ENCODE measurements at places on chromosomes 7 and 10. TPM values are rescaled to one million over a fixed set of nuclear protein-coding genes. Genes with fewer than 3 reads are reported as not detected.
A peak's percentile ranks its signal among the peaks of the same experiment; 100 is the strongest.

- DNase-seq: no peak
Measured at GRCh38 chr7:89401690-89402089, 606.2 kb upstream of the TEX47 start.

Gene PALD1
- 13.7 TPM for total RNA-seq

DNA sequence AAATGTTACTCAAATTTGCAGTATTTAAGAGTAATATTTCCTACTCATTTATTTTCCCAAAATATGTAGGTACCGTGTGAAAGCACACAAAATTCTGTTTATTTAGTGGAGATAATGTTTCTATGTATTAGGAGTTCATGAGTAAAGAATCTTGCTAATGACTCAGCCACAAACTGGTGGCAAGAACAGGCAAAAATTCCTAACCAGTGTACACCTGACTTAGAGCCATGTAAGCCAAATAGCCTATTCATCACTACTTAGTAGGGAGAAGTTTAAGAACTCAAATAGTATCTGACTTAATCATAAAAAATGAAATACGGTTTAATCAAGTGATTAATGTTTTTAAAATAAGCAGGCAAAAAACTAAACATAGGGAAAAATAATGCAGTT lies 169.0 kb downstream of the SRPK2 start:
- DNase-seq: no peak

Gene EPHB6
- total RNA-seq: 36.9 TPM

DNA sequence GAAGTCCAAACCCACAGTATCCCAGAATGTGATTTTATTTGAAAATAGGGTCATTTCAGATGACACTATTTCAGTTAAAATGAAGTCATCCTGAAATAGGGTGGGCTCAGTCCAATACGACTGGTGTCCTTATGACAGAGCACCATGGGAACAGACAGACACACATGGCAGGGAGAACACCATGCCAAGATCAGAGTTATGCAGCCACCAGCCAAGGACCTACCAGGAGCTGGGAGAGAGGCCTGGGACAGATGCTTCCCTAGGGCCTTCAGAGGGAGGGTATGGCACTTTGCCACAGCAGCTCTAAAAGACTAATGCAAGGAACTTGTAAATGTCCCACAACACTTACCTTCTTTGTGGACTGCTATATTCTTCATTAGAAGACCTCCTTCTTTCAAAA lies 226.5 kb downstream of the NEBL start:
- DNase-seq: no peak

DNA sequence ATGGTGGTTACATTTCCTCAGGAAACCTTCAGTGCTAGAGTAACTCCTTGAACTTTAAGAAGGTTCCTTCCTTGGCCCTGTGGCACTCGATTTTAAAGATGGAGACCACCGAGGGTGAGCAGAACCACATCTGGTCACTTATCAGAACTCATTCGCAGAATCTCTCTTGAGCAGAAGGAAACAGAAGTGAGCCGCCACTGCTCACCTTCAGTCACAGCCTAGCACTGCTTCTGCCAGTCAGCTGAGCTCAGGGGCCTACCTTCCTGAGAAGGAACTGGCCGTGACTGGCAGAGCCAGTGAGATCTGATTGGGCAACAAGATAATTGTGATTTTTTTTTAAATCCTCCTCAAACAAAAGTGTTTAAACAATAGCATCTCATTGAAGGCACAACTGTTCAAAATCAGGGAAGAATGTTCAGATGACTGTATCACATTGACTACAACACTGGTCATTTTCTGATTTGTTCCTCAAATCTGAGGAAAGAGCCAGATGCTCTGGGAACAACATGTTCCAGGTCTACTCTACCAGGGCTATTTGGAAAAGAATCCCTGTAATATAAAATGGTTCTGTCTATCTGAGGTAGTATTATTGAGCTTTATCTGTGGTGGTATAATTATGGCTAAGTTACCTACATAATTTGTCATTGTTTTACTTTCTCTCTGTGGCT lies 2.7 kb upstream of the SYPL1 start:
- peak; percentile 50 for DNase-seq

GRCh38 chr7:19775578-19775977 lies 2.2 kb upstream of the TMEM196 start:
- no peak for DNase-seq

Gene CYP17A1
- total RNA-seq: not detected

GRCh38 chr7:155333346-155334234 lies 35.9 kb downstream of the INSIG1 start:
- peak; percentile 29 for DNase-seq

- DNase-seq: no peak
Measured at GRCh38 chr7:30460246-30460633, 18.3 kb downstream of the NOD1 start.

DNA sequence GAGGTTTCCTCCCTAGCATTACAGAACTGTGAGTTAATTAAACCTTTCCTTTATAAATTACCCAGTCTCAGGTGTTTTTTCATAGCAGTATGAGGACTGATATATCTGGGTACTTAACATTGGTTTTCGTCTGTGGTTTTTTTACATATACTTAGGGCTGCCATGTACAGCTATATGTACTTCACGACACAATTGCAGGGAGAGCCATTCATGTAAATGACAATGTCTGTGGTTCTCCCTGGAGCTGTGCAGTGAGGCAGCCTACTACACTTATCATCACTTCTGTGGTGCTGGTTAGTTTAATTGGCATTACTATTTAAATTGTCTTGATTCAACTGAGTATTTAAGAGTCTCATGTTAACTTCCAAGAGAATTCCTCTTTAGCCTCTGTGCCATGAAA lies 40.7 kb downstream of the AVL9 start:
- DNase-seq: no peak

Gene PDAP1
- total RNA-seq: 159 TPM

DNA sequence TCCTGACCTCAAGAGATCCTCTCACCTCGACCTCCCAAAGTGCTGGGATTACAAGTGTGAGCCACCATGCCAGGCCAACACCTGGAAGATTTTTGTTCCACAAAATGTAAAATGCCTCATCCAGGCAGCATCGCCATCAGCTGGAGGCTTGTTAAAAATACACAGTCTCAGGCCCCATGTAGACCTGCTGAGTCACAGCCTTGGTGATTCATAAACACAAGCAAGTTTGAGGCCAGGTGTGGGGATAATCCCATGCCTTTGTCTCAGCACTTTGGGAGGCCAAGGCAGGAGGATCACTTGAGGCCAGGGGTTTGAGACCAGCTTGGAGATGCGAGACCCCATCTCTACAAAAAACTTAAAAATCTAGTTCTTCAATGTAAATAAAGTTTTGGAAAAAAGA lies 49.1 kb upstream of the FOXK1 start:
- DNase-seq: no peak

DNA sequence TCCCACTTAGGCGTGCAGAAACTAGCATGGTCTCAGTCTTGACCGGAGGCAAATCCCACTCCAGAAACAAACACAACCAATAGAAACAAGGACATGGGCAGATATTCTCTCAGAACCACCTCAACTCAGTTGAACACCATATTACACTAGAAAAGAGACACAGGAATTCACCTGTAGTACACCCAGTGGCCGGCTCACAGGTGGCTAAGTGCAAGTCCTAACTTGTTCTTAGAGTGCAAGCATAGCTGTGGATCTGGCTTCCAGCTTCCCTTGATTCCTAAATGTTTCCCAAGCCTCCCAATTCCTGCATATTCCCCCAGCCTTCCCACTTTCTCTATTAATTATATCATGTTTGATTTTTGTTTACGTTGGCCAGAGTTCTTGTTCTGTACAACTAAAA lies 164.4 kb downstream of the TPK1 start:
- DNase-seq: no peak

- peak; percentile 13 for DNase-seq
Measured at GRCh38 chr10:29323367-29323766, 34.5 kb downstream of the LYZL1 start.

DNA sequence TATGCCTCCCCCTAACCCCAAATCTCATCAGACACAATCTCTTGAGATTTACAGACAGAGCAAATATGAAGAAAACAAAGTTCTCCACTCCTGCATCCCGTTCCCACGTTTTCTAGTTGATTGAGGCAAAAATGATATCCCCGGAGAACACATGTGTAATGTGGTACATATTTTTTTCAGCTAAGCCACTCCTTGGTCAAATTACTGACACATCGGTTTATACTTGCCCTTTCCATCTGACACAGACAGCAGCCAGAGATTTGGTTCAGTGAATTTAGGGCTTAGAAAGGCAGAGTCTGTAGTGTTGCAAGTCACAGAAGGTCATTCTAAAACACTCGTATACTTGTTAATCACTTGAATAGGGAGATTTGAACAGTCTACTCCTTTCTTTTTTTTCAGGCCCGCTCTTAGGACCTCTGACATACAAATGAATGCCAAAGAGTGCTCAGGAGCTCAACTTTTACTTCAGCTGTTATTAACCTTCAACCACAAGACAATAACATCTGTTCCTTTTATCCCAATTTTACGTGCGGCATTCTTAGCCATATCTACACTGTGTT lies 1.8 kb upstream of the DDX50 start:
- DNase-seq: no peak

- no peak for DNase-seq
Measured at GRCh38 chr7:22435105-22435504, 64.9 kb downstream of the STEAP1B start.

Gene OR6V1
- total RNA-seq: not detected
